ENCODE measurements at places on chromosomes 1 and 21.

DNA sequence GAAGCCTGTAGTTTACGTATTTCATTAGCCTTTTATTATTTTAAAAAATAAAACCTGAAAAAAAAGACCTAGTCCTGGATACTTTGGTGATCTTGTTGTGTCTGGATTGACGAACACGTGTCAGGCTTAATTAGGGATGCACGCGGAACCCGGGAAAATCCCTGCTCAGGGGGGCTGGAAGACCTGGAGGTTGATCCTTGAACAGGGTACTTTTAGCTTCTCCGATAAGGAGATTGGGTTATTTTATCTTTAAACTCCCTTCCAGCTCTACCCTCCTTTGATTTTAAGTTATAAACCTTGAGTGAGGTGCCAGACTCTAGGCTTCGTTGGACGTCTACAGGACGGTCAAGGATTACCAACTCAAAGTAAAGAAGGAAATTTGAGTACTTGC, 552 bp upstream of the ZNF691 start:
- DNase-seq: no peak

DNA sequence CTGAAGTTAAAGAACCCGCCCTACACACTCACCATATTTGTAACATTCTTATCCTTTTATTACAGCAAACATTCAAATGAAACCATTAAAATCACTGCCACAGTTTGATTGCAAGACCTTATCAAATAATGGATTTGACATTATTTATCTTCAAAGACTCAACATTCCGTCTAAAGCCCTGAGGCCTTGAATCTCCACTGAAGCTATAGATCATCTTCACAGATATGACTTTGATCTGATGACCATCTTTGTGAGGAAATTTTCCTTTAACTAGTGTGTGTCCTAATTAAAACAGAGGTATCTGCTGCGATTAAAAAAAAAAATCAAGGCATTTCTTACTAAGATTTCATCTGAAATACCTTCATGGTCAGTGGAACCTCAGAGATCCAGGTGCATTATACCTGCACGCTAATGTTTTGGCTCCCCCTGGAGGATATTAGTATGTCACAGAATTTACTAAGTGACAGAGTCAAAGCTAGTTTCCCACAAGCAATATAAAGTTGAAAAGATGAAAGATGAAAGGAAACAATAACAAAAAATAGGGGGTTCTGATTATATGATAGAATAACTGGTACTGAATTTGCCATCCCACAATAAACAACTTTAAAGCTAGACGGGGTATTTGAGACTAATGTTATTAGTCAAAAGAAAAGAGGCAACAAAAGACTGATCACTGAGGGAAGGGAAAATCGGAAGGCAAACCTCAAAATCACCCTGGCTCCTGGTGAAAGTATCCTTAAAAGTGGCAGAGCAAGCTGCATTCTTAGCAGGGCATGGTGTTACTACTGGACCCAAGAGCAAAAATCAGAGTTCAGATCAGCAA, 923.4 kb downstream of the NCAM2 start:
- DNase-seq: peak; percentile 36

- DNase-seq: no peak
Observed at GRCh38 chr1:201184307-201185122, 6.1 kb upstream of the IGFN1 start.

- DNase-seq: no peak
Observed at GRCh38 chr1:109547463-109548320, 723 bp upstream of the GNAI3 start.

DNA sequence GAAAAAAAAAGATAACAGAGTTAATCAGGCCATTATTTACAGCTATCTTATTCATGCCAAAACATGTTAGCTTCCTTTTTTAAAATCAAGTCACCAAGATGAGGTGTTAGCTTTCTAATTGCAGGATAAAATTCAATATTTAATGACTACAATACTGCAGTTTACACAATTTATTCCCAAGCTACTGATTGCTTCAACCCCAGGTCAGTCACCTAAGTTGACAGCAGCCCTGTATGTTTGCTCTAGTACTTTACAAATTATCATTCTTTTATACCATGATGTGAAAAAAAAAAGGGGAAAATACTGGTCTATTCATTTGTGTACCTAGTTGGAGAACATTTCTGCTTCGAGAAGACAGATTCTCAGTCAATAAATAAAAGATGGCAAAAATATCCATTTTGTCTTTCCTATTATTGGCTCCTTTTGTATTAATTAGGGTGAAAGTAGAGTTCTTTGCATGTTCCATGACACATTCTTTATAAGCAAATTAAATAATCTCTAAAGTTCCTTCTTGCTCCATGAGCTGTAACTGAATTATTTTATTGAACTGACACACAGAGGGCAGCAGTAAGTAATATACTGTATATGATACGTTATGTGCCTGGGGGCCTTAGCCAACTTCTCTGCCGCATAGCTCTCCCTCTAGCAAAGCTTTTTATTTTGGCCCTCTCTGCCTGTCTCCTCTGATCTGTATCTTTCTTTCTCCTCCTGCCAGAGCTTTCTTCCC, 48.0 kb downstream of the DIPK1A start:
- no peak for DNase-seq

GRCh38 chr1:31576201-31576669, at the start of gene TINAGL1:
TSS of gene TINAGL1 (plus strand) at chr1:31576515. CDS start at chr1:31577149, 634 bp downstream.
- DNase-seq: no peak

- DNase-seq: no peak
Observed at GRCh38 chr1:25553749-25554429, 10.5 kb downstream of the LDLRAP1 start.

GRCh38 chr1:19488136-19488535, 2.8 kb upstream of the CAPZB start:
- no peak for DNase-seq

DNA sequence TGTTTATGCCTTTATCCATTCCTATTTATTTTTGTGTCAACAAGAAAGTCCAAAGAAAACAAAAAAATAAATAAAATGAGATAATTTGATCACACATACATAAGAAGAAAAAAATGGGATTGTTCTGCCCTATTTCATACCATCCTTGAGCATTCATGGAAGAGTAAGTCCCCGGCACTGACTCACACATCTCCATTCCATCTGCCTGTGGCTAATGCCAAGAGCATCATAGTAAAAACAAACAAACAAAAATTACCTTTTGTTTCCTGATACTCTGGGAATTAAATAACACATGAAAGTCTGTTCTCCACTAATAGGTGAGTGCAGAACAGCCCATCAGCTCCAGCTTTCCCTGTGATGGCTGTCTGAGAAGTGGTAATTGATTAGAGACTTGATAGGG, 48.1 kb upstream of the BACE2 start:
- DNase-seq: no peak

DNA sequence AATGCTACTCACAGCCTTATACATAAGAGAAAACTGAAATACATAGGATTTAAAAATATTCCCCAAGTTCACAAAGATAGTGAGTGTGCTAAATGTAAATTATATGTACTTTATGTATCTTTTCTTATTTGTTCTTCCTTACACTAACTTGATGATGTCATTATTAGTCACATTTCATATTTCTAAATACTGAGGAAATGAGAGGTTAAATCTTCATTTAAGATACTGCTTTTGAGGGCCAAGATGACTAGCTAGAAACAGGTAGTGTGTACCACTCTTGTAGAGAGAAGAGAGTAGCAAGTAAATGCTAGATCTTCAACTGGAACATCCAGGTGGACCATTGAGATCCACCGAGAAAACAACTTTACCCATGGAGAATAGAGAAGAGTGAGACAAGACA, 29.8 kb downstream of the PYHIN1 start:
- no peak for DNase-seq

GRCh38 chr21:15192243-15192642, 127.4 kb upstream of the NRIP1 start:
- no peak for DNase-seq

DNA sequence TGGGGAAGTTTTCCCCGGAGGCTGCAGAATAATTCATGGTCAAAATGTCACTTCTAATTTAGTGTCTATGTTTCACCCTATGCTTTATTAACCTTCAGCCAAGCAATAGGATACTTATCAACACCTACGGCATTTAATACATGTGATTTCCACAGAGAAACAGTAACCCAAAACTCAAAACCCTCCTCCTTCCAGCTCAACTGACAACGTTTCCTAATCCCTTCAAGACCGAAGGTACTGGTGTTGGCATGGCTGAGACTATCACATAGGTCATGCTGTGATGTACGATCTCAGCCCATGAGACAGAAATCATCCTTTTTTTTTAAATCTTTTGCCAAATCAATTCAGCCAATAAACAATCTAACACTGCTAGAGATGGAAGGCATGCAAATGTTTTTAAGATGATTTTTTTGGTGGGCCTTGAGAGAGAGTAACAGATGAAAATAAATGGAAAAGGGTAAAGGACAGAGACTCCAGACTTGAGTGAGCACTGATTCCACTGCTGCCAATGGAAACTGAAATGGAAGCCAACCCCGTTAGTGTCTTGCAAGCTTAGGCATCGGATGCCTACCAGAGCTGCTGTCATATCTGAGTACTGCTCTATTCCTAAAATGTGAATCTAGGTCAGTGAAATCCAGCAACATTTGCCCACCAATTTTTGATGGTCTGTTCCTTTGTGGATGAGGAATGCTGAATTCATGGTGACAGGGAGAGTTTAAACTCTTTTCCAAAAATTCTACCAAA, 63.4 kb upstream of the BCL10 start:
- DNase-seq: no peak

DNA sequence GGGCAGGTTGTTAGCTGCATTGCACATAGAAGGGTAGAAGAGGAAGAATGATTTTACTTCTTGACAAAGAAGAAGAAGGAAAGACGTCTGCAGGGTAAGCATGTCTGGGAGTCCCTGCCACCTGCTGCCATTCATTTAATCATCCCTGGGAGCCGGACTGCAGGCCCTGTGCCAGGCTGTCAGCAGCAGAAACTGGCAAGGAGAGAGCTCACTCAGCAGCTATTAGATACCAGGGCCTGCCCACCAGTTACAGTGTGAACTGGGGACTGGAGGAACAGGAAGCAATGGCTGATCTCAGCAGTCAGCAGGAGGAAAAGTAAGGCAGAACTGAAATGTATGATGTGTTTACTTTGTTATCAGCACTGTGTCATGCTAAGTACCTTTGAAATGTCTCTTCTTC, 75.7 kb upstream of the C1orf87 start:
- DNase-seq: peak; percentile 75

All from NCI-H1105 (cell line).